Right ventricle myocardium inferior (tissue), 1 donor: ENCODE measurements at places on chromosomes 5 and 9. TPM values are rescaled to one million over a fixed set of nuclear protein-coding genes. Genes with fewer than 3 reads are reported as not detected.

Gene FBN2
- 23.8 TPM for total RNA-seq

Gene SPACA9
- total RNA-seq: 4.0 TPM

Gene IL13
- total RNA-seq: not detected

Gene WDR31
- 13.0 TPM for total RNA-seq

Gene FOXD1
- not detected for total RNA-seq

Gene FOXD4L6
- not detected for total RNA-seq

Gene PDGFRB
- total RNA-seq: 57.2 TPM

Gene RLN2
- not detected for total RNA-seq

Gene LCNL1
- total RNA-seq: 8.6 TPM

Gene DDX4
- total RNA-seq: not detected

Gene PKN3
- total RNA-seq: 8.5 TPM

Gene ENTREP1
- total RNA-seq: 20.0 TPM

Gene PCDHB8
- total RNA-seq: 2.2 TPM

Gene PCDHGB3
- 7.3 TPM for total RNA-seq

Gene LCN12
- 2.9 TPM for total RNA-seq

- DNase-seq: no peak
Observed at GRCh38 chr5:110840347-110840960, 101.6 kb downstream of the SLC25A46 start.

- DNase-seq: no peak
Observed at GRCh38 chr9:37350486-37351190, 71.9 kb upstream of the GRHPR start.

DNA sequence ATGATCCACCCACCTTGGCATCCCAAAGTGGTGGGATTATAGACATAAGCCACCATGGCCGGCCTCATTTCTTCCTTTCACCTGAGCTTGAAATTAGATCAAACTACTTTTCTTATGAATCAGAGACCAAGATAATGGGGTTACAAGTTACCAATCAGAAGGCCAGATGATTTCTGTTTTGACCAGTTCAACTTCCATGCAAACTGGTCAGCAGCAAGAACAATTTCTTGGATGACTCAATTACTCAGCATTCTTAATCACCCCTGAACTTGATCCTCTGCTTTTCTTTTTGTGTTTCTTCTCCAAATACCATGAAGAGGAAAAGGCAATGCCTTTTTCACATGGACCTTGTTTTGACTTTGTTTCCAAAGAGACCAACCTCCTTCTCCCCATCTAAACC lies 10.0 kb upstream of the PLIN2 start:
- DNase-seq: no peak

- no peak for DNase-seq
Observed at GRCh38 chr5:135373736-135374515, 25.1 kb downstream of the MACROH2A1 start.

DNA sequence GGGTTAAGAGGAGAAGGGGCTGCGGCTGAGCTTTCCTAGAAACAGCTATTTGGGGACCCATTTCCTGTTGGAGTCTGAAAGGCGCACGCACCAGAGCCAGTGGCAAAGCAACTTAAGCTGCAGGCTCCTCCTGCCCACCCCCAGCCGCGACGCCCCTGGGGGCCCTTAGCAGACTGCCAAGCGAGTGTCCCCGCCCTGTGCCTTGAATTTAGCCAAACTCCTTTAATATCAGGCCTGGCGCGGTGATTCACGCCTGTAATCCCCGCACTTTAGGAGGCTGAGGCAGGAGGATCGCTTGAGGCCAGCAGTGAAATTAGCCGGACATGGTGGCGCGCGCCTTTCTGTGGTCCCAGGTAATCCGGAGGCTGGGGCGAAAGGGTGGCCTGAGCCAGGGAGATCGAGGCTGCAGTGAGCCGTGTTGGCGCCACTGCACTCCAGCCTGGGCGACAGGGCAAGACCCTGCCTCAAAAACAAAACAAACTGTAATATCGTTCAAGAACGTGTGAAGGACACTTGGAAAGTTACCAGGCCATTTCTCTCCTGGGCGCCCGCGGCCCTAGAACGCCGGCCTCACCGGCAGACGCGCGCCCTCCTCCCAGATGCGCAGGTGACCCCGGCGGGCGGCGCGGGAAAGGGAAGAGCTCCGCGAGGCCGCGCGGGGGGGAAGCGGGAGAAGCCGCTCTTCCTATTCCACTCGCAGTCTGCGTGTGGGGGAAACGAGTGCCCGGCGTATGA lies 1.0 kb upstream of the F2R start:
- DNase-seq: no peak

- DNase-seq: no peak
Observed at GRCh38 chr5:36720688-36721087, 114.3 kb downstream of the SLC1A3 start.

- no peak for DNase-seq
Observed at GRCh38 chr9:2718698-2719033, 1.4 kb downstream of the KCNV2 start.

DNA sequence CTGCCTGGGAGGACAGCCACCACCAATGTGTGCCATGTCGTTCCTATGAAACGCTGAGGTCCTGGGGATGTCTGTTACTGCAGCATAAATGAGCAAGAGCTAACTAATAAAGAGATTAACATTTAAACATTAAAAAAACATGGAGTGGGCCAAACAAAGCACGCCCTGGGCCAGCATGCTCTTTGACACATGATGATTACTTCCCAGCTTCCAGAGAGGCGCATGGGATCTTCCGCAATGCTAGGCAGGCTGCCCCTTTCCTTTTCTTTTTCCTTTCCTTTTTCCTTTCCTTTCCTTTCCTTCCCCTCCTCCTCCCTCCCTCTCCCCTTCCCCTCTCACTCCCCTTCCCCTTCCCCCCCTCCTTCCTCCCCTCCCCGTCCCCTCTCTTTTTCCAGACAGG lies 10.6 kb upstream of the TENT4A start:
- no peak for DNase-seq

DNA sequence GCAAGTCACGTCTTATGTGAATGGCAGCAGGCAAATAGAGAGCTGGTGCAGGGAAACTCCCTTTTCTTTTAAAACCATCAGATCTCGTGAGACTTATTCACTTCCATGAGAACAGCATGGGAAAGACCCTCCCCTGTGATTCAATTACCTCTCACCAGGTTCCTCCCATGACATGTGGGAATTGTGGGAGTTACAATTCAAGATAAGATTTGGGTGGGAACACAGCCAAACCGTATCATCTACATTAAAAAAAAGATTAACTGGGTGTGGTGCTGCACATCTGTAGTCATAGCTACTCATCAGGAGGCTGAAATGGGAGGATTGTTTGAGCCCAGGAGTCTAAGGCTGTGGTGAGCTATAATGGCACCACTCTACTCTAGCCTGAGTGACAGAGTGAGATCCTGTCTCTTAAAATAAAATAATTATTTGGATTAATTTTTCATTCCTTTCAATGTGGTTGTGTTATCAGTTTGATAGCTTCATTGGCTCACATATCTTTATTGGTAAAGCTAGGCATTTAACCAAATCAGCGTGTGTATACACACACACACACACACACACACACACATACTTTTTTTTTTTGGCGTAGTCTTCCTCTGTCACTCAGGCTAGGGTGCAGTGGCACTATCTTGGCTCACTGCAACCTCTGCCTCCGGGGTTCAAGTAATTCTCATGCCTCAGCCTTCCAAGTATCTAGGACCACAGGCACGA lies 21.8 kb downstream of the DENND4C start:
- DNase-seq: no peak

DNA sequence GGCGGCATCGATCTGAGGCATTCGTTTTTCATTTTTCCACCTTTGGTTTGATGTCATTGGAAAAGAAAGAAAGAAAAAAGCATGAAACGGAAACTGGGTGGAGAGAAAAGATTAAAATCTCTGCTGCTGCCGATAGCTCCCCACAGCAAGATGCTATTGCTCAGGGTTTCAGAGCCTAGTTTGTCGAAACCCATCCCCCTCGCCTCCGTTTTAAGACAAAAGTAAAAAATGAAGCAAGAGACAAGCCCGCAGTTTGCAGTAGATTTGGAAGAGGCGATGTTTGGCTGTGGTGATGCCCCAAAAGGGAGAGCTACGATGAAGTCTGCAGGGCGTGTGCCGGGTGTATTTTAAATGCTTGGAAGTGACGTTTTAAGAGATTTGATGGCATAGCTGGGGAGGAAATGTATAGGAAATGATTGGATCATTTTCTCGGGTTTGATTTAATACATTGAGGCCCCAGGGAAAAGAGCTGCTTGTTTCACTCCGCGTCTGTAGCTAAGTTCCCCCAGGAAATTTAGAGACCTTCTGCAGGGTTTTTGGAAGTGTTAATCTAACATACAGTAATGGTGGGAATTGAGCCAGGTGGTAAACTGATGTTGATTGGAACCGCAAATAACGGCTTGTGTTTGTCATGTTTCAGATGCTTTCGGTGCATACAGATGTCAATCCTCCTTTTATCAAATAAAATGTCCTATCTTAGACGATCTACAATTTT lies 909 bp downstream of the NDFIP1 start:
- no peak for DNase-seq

DNA sequence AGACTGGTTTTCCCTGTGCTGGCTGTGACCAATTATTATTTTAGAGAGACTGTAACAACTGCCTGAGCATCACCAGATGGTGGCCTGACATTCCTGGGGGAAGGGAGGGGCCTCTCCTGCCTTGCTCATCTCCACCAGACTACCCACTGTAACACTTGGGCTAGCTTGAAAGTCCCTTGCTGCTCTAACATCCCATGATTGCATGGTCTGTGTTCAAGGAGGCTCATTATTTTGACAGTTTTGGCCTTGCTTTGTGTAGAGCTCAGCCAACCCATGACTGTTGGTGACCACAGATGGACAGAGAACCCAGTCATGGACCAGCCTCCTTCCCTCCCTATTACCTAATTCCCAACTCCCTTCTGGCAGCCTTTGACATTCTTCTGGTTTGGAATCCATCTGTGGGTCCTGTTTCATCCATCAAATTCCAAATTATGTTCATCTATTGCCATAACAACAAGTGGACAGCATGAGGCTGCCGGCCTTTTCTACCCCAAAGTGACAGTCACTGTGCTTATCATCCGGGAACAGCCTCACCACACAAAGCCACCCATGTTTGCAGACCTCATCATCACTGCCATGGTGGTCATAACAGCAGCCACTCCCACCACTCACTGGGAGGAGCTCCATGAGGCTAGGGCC lies 49.0 kb upstream of the ICE1 start:
- no peak for DNase-seq

DNA sequence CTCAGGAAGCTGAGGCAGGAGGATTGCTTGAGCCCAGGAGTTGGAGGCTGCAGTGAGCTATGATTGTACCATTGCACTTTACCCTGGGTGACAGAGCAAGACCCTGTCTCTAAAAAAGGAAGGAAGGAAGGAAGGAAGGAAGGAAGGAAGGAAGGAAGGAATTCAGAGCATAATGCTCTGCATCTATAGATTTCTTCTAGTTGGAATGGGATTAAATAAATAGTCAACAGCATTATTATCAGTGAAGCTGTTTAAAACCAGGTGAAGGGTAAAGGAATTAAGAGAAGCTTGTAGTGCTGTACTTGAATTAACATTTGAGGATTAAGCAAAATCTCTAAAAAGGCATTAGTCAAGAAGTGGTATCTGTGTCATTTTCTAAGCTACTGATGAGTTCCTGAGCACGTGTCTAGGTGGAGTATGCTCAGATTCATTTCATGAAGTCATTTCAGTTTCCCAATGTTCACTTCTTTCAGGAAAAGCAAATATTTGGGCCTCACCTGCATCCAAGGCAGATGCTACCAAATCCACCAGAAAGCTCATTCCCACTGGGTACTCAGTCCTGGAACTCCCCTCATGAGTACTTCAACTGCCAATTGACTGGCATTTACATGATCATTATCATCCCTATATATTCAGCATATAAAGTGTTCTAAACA lies 8.4 kb downstream of the PDE6A start:
- no peak for DNase-seq

DNA sequence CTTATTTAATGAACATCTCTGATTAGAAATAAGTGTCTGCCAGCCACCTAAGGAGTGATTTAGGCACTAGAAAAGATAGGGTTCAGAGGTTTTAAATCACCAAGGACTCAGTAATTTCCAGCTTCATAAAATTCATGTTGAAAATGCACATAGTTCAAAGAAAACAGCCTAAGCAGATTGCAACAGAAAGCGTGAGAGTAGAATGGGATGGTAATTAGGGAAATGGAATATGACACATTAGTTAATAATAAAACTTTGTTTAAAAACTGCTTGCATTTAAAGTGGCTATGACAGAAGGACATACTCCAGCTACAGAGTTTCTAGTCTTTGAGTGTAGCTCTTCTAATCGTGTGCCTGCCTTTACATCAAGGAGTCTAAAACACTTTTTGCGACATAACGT lies 490.8 kb downstream of the TLE4 start:
- no peak for DNase-seq

GRCh38 chr5:65482736-65483545 lies 1.2 kb upstream of the ADAMTS6 start:
- DNase-seq: no peak

GRCh38 chr5:131384616-131385214 lies 120.9 kb downstream of the CDC42SE2 start:
- DNase-seq: no peak

- DNase-seq: no peak
Observed at GRCh38 chr5:73969195-73970036, 343.4 kb downstream of the ARHGEF28 start.

DNA sequence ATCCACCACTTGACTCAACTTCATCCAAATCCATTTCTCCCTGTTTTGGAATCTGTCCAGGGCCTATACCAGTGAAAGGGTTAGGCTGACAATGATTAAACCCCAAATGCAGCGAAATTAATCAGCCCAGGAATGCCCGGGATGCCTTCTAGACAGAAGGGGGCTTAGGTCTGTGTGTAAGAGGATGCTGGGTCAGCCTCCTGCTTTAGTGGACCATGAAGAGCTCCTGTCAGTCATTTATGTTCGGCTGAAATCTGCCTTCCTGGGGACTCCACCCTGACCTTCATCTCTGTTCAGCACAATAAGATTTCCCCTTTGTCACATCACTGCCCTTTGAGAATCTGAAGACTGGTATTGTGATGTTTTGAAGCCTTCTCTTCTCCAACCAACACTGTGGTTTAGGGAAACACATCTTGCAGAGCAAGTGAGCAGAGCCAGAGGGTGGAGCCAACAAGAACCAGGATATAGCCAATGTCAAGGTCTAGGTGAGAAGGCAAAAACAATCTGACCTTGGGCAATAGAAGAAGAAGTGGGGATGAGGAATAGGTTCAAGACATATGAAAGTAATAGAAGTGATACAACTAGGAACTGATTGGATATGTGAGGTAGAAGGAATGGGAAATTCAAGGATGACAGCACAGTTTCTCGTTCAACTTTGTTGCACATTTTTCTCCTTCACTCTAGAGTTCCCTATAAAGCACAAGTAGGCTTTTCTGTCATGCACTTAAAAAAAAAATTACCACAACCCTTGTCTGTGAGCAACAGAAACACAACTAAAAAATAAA lies 234.4 kb downstream of the ARHGAP26 start:
- no peak for DNase-seq

- no peak for DNase-seq
Observed at GRCh38 chr9:2230362-2230761, 215.2 kb downstream of the SMARCA2 start.

DNA sequence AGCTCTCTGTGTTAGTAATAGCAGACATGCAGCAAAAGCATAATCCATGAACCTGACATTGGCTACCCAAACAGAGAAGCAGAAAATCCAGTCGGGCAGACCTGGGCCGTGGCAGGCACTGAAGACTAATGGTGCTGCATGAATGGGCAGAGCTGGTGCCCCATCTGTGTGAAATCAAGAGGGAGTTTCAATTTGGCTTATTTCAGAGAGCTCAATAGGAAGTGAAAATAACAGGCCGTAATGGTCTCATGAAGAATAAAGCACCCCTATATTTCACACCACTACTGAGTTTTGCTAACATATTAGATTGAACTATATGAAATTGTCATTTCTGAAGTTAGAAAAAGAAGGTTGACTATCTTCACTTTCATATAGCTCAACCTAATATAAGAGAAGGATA lies 149.7 kb downstream of the ENC1 start:
- no peak for DNase-seq
